Stomach (tissue), 19 donors: ENCODE measurements at places on chromosomes 16 and 17. TPM values are rescaled to one million over a fixed set of nuclear protein-coding genes. Genes with fewer than 3 reads are reported as not detected.

DNA sequence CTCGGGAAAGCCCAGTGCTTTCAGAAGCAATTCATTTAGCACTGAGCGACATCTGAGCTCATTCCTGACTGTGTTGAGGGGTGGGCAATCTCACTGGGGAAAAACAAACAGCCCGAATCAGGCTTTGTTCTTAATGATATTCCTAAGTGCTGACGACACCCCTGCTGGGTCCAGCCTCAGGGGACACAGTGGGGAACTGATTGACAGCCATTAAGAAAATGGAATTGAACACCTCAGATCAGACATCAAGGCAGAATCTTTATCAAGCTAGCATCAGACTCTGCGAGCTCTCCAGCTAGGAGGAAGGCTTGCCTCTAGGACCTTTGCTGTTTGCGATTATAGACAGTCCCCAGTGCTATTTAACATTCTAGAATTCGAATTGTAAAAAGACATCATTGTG lies 22.5 kb upstream of the LYRM9 start:
- H3K4me3 ChIP-seq, result no peak overlapping the region
- peaks cover 9% of the 10 kb centered on the region for H3K27me3 ChIP-seq
- H3K36me3 ChIP-seq, result no peaks in the 10 kb centered on the region

DNA sequence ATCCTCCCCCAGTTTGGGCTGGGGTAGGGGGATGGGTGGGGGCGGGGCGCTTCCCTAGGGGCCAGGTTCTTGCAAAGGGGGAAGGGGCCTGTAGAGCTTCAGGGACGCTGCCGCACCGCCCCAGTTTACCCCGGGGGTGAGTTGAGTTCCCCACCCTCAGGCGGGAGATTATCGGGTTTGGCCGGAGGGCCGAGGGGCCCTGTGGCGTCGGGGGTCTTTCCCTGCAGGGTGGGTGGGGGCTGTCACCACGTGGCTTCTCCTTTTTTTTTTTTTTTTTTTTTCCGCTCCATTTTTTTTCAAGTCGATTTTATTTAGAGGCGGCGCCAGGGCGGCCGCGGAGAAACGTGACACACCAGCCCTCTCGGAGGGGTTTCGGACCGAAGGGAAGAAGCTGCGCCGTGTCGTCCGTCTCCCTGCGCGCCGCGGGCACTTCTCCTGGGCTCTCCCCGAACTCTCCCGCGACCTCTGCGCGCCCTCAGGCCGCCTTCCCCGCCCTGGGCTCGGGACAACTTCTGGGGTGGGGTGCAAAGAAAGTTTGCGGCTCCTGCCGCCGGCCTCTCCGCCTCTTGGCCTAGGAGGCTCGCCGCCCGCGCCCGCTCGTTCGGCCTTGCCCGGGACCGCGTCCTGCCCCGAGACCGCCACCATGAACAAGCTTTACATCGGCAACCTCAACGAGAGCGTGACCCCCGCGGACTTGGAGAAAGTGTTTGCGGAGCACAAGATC lies at the start of gene IGF2BP1:
IGF2BP1 (plus strand) TSS at position 283 of the 724 bp plus-strand sequence; CDS start at position 644, 361 bp downstream.
- no peak for DNase-seq
- peaks cover 36% of the 10 kb centered on the region for H3K4me1 ChIP-seq
- H3K36me3 ChIP-seq, result no peaks in the 10 kb centered on the region
- no peak within 1 kb of the TSS for H3K27ac ChIP-seq

GRCh38 chr17:47913050-47913449 lies 17.0 kb downstream of the SP2 start:
- no peak overlapping the region for H3K27ac ChIP-seq
- no peak overlapping the region for H3K4me3 ChIP-seq
- no peak for DNase-seq
- peaks cover 26% of the 10 kb centered on the region for H3K36me3 ChIP-seq
- no peaks in the 10 kb centered on the region for H3K27me3 ChIP-seq

GRCh38 chr16:17276010-17276530 lies 194.7 kb downstream of the XYLT1 start:
- H3K27me3 ChIP-seq, result no peaks in the 10 kb centered on the region
- DNase-seq, result no peak
- H3K4me1 ChIP-seq, result peaks cover 43% of the 10 kb centered on the region

GRCh38 chr17:79811011-79811867 lies 14.4 kb upstream of the CBX8 start:
- peaks cover 69% of the 10 kb centered on the region for H3K4me1 ChIP-seq
- H3K4me3 ChIP-seq, result no peak overlapping the region
- DNase-seq, result no peak
- peaks cover 100% of the 10 kb centered on the region for H3K27me3 ChIP-seq

DNA sequence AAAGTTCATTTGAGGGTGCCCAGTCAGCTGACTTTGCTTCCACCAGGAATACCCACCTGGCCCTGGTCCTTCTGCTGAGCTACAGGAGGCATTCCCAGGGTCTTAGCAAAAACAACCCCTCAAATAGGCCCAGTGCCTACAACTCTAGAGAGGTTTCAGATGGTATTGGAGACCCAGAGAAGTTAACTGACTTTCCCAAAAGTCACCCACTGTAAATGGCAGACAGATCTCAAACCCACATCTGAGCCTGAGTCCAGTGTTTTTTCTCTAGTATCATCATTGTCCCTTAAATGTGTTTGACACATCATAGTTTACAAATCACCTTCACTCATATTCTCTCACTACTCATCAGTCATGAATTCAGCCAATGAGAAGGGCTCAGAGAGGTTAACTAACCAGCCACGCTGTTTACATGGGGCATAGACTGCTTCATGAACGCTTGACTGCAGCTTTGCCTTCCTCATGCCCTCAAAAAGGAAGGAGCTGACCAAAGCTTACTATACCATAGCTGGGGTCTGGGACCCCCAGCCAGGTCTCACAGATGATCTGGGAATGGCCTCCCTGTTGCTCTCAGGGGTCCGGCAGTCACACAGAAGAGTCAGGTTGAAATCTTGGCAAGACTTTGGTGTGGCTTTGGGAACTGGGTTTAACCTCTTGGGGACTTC lies 3.7 kb downstream of the PHOSPHO1 start:
- no peak for DNase-seq
- H3K36me3 ChIP-seq, result no peaks in the 10 kb centered on the region
- H3K4me3 ChIP-seq, result no peak overlapping the region
- peaks cover 56% of the 10 kb centered on the region for H3K4me1 ChIP-seq
- peaks cover 60% of the 10 kb centered on the region for H3K27me3 ChIP-seq
- H3K27ac ChIP-seq, result no peak overlapping the region

- peaks cover 20% of the 10 kb centered on the region for H3K4me1 ChIP-seq
- DNase-seq, result no peak
These were observed 725 bp downstream of the NT5C3B start for GRCh38 chr17:41835214-41835799.

GRCh38 chr17:4939546-4939795 lies 375 bp downstream of the SLC25A11 start:
- no peak for DNase-seq
- H3K4me3 ChIP-seq, result peak overlapping the region; percentile 77
- H3K36me3 ChIP-seq, result peaks cover 56% of the 10 kb centered on the region
- H3K27me3 ChIP-seq, result no peaks in the 10 kb centered on the region

GRCh38 chr17:9401434-9401833 lies 174.2 kb downstream of the STX8 start:
- no peaks in the 10 kb centered on the region for H3K36me3 ChIP-seq
- no peaks in the 10 kb centered on the region for H3K27me3 ChIP-seq
- H3K4me1 ChIP-seq, result no peaks in the 10 kb centered on the region
- DNase-seq, result no peak

Gene CCDC57
- total RNA-seq, result 43.9 TPM

Gene PRSS27
- not detected for total RNA-seq

Gene SLC5A10
- not detected for total RNA-seq

Gene ARL5C
- not detected for total RNA-seq

Gene SCN4A
- total RNA-seq, result 2.7 TPM

Gene PDIA2
- 32.3 TPM for total RNA-seq

Gene SPN
- 1.8 TPM for total RNA-seq
